ENCODE measurements at places on chromosomes 4 and X.

- DNase-seq: no peak
Observed at GRCh38 chrX:110301194-110301593, 16.7 kb downstream of the AMMECR1 start.

DNA sequence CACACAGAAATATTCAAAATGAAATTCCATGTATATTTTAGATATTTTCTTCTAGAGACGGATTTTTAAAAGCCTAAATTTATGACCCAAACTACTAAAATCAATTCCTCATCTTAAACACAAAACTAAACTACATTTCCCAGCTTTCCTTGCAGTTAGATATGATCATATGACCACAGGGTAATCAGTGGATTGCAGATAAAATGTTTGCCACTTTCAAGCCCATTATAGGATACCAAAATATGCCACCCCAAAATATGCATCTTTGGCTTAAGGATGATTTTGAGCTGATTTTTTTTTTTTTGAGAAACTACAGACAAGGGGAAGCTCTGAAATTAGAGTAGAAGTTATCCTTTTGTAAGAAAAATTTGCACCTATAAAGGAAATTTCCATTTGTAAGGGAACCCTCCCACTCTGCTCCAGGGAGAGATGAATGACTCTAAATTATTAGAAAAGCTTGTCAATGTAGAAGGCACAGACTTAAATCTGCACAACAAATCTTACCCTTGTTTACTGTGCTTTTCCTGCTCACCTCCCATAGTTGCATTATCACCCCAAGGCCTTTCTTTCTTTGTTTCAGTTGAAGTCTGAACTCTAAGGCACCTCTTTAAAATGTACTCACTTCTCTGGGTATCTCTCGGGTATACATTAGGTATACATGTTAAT lies 503.0 kb downstream of the PDHA2 start:
- no peak for DNase-seq

- no peak for DNase-seq
Observed at GRCh38 chr4:78001531-78001930, 55.6 kb upstream of the FRAS1 start.

DNA sequence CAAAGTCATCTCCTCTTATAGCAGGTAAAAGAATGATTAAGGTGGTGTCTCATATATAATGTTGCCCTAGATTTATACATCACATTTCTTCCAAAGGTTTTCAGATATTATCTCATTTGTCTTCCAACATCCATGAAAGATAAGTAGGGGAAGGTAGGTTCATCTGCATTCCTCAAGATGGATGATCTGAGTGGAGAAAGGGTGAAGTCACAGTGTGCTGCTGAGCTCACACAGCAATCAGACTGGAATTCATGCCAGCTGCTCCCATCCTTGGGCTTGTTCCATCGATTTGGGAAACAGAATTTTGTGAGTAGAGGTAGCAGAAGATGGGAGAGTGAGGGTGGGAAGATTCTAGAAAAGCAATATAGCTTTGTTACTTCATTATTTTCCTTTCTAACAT lies 482.4 kb downstream of the INPP4B start:
- DNase-seq: no peak

- DNase-seq: no peak
Observed at GRCh38 chr4:81405900-81406401, 65.8 kb downstream of the RASGEF1B start.

- no peak for DNase-seq
Observed at GRCh38 chr4:25863347-25863784, 578 bp upstream of the SEL1L3 start.

GRCh38 chr4:153221783-153222706 lies 17.8 kb downstream of the TRIM2 start:
- DNase-seq: no peak

- no peak for DNase-seq
Observed at GRCh38 chr4:99861120-99861905, 32.9 kb downstream of the LAMTOR3 start.

- DNase-seq: no peak
Observed at GRCh38 chr4:142858446-142858845, 12.3 kb upstream of the INPP4B start.

GRCh38 chr4:185965426-185966384 lies 103.3 kb upstream of the TLR3 start:
- no peak for DNase-seq

DNA sequence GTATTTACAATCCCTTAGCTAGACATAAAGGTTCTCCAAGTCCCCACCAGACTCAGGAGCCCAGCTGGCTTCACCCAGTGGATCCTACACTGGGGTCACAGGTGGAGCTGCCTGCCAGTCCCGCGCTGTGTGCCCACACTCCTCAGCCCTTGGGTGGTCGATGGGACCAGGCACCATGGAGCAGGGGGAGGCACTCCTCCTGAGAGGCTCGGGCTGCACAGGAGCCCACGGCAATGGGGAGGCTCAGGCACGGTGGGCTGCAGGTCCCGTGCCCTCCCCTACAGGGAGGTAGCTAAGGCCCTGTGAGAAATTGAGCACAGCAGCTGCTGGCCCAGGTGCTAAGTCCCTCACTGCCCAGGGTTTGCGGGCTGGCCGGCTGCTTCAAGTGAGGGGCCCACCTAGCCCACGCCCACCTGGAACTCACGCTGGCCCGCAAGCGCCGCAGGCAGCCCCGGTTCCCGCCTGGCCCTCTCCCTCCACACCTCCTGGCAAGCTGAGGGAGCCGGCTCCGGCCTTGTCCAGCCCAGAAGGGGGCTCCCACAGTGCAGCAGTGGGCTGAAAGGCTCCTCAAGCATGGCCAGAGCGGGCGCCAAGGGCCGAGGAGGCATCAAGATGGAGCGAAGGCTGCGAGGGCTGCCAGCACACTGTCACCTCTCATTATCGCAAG lies 113.9 kb downstream of the PRDM5 start:
- DNase-seq: no peak

DNA sequence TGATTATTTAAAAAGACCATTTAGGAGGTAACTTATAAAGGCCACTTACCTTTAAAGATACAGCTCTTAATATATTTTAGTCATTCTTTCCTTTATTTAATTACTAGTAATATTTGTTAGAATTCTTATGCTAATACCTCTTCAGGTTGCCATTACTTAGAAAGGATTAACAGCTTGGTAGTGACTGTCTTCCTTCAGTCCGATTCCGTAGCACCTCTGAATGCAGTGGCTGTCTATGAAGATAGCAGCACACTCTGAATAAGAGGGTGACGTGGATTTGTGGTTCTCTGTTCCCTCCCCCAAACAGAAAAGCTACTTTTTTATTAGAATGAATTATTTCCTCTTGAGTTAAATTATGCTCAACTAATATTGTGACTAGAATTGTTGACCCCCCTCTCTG lies 92.6 kb upstream of the TENM3 start:
- no peak for DNase-seq

DNA sequence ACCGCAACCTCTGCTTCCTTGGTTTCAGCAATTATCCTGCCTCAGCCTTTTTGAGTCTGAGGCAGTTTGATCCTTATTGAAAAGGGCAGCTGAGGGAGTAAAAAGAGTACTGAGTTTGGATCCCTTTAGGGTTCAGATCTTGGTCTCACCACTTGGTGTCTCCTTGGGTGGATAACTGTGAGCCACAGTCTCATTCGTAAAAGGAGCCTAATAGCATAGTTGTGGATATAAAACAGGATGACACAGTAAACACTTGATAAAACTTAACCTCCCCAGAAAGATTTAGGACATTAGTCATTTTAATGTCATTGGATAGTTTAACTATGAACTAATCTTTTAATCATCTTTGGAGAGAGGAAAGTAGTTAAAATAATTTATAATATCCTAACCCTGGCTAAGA lies 173.0 kb downstream of the ANK2 start:
- no peak for DNase-seq

DNA sequence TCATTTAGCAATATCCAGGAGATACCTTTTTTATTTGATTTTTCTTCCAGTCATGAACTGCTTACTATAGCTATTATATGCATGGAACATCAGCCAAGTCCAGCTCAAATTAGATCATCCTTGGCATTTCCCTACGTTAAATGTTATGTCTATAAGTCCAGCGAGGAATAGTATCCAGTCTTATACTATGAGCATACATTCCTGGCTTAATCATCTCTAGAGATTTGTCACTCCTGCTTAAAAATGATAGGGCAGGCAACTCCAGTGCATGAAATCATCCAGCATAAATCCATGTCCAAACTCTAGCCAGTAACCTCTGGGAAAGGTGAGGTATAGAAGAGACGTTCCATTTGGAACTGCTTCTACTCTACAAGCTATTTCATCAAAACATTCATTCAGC lies 126.7 kb upstream of the VCX2 start:
- no peak for DNase-seq

- peak; percentile 48 for DNase-seq
Observed at GRCh38 chr4:3041192-3042142, 32.9 kb downstream of the HTT-AS start.

- DNase-seq: no peak
Observed at GRCh38 chrX:119381349-119381944, 17.7 kb upstream of the SLC25A43 start.

- DNase-seq: no peak
Observed at GRCh38 chr4:12519426-12519825, 964.7 kb downstream of the RAB28 start.

- no peak for DNase-seq
Observed at GRCh38 chr4:81061344-81061730, 30.8 kb downstream of the BMP3 start.

DNA sequence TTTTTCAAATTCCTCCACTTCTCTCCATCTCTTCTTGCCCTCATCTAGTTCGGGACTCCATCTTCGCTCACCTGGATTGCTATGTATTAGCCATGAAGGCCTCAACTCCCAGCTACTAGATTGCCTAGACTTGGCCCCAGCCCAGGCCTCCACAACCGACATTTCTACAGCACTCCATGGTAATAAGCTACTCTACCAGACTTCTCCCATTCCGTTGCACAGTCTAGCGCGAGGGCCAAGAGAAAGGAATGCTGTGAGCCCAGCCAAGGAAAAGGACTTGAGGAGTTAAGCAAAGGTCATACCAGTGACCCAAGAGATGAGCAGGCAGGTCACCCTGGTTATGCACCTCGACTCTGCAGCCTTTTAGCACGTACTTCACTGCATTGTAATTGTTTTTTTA lies 75.6 kb downstream of the SOWAHB start:
- no peak for DNase-seq

DNA sequence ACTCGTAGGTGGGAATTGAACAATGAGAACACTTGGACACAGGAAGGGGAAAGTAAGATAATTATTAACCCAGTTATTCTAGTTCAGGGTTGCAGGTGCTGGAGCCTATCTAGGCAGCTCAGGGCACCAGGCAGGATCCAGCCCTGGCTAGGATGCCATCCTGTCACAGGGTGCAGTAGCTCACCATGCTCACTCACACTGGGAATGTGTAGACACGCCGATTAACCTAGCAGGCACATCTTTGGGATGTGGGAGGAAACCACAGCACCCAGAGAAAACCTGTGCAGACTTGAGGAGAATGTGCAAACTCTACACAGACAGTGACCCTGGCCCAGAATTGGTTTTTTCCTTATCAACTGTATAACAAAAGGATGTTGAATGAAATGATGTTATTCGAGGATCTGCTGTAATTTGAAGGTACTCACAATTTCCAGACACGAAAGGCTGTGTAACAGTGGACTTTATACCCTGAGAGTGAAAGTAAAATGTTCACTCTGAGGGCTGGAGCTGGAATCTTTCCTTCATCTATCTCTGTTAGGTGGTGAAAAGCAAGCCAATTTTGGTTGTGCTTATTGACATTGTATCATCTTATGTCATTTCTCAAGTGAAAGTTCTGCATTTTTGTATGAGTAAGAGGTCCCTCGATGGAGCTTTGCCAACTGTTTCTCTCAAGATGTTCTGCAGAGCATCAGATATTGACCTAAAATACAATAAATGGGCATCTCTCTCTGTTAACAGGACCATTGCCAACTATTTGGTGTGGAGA lies 78.8 kb downstream of the PHEX start:
- DNase-seq: no peak

DNA sequence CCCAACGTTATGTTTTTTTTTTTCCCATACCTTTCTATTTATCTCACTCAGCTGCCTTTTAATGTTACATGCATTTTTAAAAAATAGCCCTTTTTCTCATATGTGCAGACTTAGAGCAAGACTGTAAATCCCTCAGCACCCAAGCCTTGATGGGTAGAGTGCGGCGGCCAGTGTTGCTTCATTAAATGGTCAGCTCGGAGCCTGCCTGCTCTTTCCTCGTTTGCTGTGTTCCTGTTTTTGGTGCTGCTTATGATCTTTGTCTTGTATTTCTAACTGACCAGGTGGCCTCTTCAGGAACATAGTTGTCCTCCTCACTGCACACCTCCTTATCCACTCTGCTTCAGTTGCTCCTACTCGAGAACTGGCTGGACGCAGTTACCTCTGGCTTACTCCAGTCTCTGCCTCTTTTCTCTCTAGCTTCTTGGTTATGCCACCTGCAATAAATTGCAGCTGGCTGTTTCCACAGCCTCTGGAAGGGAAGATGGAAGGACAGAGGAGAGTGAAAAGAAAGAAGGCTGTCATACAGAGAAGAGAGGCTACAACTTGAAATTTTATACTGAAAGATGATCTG lies 10.7 kb downstream of the RBPJ start:
- DNase-seq: no peak

- DNase-seq: no peak
Observed at GRCh38 chr4:76201276-76201675, 12.3 kb downstream of the SCARB2 start.

GRCh38 chr4:158859661-158860060 lies 90.8 kb downstream of the FNIP2 start:
- no peak for DNase-seq

GRCh38 chr4:130419211-130419975 lies 1323.4 kb downstream of the C4orf33 start:
- no peak for DNase-seq

- DNase-seq: no peak
Observed at GRCh38 chrX:133448512-133449076, 33.3 kb upstream of the GPC4 start.

DNA sequence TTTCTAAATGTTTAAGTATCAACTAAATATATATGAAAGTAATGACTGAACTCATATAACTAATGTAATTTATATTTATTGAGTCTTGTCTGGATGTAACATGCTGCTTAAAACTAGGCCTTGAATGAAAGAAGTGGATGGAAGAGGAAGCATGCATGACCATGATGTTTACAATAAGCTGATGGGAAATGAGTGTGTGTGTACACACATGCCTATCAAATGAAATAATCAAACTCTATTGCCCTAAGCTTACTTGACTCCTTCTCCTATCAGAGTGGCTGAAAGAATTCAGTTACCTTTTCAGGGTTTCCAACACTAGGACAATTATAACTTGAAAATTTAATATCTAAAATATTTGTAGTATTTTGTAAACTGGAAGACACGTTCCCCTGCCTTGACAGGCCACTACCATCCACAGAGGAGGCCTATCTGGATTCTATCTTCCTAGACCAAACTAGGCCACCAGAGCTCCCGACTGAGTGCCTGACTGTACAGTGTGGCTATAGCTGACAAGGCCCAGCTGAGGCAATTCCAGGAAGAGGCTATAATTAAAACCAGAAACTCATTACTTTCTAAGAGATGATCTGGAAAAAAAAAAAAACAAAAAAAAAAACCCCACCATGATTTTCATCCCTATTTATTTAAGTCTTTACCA lies 7.6 kb downstream of the ARSJ start:
- no peak for DNase-seq

GRCh38 chr4:186095406-186095805 lies 9.1 kb upstream of the FAM149A start:
- no peak for DNase-seq

- no peak for DNase-seq
Observed at GRCh38 chr4:41124916-41125548, 89.3 kb downstream of the APBB2 start.
